Activated naive CD8-positive, alpha-beta T cell treated with anti-CD3 and anti-CD28 coated beads for 36 hours (primary cell): ENCODE measurements at places on chromosomes 16 and 17.

DNA sequence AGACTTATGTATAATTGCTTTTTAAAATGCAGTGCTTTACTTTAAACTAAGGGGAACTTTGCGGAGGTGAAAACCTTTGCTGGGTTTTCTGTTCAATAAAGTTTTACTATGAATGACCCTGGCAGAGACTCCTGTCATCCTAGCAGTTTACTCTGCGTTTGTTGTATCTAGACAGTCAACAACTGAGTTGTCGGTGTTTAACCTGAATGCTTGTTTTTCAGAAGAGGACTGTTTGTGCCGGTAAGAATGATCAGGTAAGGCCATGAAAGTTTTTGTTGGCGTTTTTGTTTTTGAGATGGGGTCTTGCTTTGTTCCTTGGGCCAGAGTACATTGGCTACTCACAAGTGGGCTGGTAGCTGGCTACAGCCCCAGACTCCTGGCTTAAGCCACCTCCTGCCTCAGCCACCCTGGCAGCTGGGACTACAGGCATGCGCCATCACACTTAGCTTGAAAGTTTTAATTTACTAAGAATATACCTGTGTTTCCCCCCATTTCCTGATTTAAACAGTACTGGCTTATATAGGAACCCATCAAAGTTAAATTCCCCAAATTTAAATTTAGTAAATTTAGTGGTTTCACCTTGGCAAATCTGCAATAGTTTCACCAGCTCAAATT, 11.9 kb downstream of the HERPUD1 start:
- DNase-seq: no peak

DNA sequence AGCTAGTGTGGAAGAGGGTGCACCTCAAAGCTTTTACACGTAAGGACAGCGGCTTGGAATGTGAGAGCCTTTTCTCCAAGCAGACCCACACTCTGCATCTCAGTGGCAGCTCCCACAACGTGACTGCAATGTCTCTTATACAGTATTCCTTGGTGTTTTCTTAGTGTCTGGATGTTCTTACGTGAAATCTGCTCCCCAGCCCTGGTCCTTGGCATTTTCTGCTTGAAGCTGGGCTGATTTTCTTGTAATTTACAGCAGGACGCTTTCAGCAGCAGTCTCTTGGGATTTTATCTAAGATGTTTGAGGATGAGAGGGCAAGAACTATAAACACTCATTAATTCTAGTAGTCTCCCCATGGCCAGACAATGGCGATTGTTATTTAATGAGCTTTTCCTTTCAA, 12.1 kb upstream of the POLR3E start:
- no peak for DNase-seq

GRCh38 chr17:48626245-48627117, at the start of gene HOXB9:
HOXB9 (minus strand) TSS chr17:48626358; CDS start chr17:48626269, 89 bp downstream.
- DNase-seq: peak; percentile 74

GRCh38 chr16:56547120-56547948, 17.5 kb upstream of the MT4 start:
- DNase-seq: no peak

DNA sequence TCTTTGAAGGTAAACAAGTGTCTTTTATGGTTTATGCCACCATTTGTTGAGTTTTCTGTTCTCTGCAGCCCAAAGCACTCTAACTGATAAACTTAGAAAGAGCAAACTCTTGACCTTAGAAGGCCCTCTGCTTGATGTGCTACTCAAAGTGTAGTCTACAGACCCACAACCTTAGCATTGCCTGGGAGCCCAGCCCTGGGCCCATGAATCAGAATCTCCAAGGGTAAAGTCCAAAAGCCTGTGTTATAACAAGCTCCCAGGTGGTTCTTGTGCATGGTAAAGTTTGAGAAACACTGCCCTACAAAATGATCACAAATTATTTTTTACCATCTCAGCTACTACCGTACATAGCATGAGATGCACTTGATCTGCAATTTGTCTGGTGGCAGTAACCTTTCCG, 6.0 kb downstream of the TOX3 start:
- DNase-seq: no peak

- DNase-seq: no peak
Measured at GRCh38 chr17:354651-355556, 2.3 kb upstream of the RPH3AL start.

- DNase-seq: peak; percentile 86
Measured at GRCh38 chr16:67236563-67237395, 9.8 kb downstream of the TMEM208 start.

DNA sequence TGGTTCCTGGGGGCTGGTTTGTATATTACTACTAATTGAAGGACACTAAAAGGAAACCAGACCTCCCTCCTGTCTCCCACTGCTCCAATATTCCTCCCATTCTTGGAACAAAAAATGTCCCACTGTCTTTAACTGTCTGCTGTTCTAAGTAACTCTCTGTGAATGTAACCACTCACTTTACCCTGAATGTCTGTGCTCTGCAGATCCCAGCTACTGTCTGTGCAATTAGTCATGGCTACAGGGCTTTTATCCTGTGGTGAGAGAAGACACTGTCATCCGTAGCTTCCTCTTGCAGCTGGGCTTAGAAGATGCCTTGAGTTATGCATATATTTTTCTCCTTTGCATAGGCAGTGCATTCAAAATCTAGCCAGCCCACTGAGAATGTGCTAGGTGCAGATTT, 853.8 kb downstream of the CDH8 start:
- no peak for DNase-seq

DNA sequence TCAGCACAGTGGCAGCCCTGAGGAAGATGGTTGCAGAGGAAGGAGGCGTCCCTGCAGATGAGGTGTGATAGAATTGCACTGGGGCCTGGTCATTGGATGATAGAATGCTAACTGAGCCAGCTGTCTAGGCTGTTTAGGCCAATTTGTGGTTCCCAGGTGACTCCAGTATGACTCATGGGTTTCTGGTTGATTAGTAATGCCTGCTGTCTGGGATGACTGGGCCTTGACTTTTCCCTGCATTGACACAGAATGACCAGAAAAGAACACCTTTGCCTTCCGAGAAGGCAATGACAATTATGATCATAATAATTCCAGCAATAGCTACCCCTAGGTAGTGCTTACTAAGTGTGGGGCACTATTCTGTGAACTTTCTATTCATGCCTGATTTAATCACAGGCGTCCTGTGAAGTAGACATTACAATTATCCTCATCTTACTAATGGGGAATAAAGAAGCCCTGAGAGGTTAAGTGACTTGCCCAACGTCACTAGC, 31.5 kb downstream of the USP43 start:
- no peak for DNase-seq

GRCh38 chr17:49003557-49004511, 6.6 kb downstream of the IGF2BP1 start:
- DNase-seq: peak; percentile 25

DNA sequence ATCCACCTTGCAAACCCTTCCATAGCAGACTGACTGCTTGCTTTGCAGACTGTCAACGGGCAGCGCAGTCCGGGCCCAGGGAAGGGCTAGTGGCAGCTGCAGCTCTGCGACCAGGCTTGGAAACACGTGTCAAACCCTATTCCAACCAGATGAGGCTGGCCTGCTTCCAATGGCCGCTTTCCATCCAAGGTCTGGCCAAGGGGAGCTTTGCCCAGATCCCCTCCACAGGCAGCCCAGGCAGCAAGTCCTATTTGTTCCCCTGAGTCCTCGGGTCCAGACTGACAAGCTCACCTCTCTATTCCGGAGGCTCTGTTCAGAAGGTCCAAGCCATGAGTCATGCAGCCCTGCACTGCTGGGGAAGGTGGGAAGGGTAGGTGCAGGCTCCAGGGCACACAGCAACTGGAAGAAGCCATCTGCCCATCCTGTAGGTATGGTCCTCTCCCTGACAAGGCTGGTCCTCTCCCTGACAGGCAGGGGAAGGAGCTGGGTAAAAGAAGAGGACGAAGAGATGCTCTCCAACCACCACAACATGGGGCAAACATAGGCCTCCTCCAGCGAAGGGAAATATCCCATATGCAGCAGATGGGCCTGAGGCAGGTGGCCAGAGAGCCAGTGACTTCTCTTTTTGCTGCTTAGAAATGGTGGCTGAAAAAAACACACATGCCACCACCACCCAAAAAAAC, 22.6 kb upstream of the AXIN2 start:
- no peak for DNase-seq

GRCh38 chr17:47622180-47622549, 27.6 kb upstream of the KPNB1 start:
- no peak for DNase-seq

- DNase-seq: no peak
Measured at GRCh38 chr17:80539022-80539641, 5.5 kb upstream of the RPTOR start.

- no peak for DNase-seq
Measured at GRCh38 chr16:11780991-11781680, 15.9 kb downstream of the ZC3H7A start.

DNA sequence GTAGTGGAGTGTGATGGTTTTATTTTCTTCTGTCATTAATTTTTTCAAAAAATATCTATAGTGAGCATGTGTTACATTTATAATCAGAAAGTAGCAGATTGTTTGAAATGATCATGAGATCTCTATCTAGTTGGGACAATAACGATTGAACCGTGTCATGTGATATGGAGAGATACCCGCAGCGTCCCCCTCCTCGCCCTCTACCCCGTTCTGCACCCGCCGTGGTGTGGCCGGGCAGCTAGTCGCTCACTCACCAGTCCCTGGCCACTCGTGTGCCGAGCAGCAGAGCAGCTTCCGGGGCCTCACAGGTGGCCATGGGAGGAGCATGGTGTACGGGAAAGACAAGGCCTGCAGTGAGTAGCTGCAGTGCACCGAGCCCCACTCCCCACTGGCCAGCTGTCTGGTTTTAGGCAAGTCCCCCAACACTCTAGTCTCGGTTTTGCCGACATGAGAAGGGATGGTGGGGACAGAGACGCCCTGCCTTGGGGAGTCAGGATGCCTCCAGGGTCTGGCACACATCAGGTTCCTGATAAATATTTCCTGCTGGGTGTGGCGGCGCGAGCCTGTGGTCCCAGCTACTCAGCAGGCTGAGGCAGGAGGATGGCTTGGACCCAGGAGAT, 15.3 kb downstream of the MLYCD start:
- DNase-seq: no peak

GRCh38 chr17:1011760-1012735, 15.1 kb downstream of the TIMM22 start:
- DNase-seq: no peak

DNA sequence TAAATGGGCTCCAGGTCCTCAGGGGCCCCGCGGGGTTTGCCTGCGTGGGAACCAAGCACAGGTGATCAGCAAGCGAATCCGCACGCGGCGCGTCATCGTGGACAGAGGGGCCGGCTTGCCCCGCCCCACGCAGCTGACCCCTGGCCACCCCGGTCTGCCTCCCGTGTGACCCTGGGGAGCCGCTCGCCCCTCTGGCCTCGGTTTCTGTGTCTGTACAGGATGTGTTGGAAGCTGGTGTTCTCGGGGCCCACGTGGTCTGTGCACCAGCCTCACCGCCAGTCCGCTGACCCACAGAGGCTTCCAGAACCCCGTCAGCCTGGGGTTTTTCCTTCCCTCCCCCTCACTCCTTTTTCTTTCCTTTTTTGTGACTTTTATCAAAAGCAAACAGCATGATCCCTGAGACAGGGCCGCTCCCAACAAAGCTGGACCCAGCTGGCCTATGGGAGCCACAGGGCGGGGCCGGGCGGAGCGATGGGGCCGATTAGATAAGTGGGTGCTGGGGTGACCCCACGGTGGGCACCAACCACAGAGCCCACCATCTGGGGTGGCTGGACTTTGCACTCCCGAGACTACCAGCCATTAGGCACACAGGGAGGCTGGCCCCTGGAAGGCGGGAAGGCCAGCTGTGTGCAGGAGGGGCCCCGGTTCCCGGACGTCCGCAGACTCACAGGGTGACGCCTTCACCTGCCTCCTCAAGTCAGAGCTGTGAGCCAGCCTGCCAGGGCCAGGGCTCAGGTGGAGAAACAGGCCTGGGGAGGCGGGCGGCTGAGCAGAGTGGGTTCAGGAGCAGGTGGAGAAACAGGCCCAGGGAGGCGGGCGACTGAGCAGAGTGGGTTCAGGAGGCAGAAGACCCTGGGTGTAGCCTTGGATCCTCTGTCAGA, 56.0 kb downstream of the ZFPM1 start:
- DNase-seq: no peak

DNA sequence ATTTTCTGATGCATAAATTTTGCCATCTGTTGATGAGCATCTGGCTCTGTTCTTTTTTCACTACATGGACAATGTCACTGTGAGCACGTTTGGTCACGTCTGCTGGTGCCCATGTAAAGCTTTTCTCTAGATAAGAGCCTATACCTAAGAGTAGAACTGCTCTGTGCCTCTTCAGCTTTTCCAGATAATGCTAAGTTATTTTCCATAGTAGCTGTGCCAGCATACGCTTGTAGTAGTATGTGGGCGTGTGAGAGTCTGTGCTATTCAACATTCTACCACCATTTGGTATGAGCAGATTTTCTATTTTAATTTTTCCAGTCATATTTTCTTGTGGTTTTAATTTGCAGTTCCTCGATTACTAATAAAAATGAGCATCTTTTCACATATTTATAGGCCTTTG, 33.2 kb downstream of the VPS35L start:
- no peak for DNase-seq

GRCh38 chr17:27217631-27218030, 76.3 kb upstream of the WSB1 start:
- DNase-seq: no peak

GRCh38 chr17:80650751-80651518, 106.3 kb downstream of the RPTOR start:
- no peak for DNase-seq

DNA sequence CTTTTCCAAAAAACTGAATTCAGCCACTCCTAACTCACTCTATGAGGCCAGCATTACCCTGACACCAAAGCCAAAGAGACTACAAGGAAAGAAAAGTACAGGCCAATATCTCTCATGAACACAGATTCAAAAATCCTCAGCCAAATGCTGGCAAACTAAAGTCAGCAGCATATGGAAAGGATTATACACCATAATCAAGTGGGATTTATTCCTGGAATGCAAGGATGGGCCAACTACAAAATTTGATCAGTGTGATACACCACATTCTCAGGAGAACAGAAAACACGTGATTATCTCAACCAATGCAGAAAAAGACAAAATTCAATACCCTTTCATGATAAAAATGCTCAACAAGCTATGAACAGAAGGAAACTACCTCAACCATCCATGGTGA, 7.7 kb upstream of the AATK start:
- DNase-seq: no peak

GRCh38 chr17:39927929-39928857, 661 bp downstream of the LRRC3C start:
- DNase-seq: peak; percentile 21

DNA sequence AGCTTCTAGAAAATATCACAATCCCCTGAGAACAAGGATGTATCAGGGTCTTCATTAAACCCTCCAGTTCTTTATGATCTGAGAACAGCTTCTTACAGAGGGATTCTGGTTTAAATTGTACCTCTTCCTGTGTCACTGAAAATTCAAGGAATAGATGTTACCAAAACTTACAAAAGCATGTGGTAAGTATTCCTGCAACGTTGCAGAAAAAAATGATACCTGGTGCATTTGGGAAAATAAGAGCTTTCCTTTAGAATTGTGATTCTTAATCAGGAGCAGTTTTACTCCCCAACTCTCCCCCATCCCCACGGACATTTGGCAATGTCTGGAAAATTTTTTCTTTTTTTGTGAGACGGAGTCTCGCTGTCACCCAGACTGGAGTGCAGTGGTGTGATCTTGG, 7.3 kb downstream of the SLFN14 start:
- DNase-seq: no peak
